AG04449 (cell line): ENCODE measurements at places on chromosomes 1 and 21.

GRCh38 chr1:236520445-236521005 is 3.3 kb upstream of the LGALS8 start:
- DNase-seq: no peak

GRCh38 chr1:233390842-233391737 is 63.6 kb downstream of the MAP3K21 start:
- no peak for DNase-seq

DNA sequence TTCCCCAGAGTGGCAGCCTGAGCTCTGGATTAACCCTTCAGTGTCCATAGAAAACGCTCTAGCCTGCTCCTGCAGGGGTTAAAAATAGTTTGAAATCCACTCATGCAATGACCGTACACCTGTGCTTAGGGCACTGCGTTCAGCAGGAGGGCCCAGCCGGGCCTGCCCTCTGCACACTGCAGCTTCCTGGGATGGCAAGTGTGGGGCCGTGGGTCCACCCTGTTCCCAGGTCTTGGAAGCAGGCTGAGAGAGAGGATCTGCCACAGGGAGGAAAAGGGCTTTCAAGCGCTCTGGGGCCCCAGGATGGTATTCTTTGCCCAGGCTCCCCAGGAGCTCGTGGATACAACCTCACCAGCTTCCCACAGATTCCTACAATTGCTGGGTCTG is 1.5 kb upstream of the S100B start:
- no peak for DNase-seq

GRCh38 chr21:31509194-31510017 is 150.1 kb upstream of the SOD1 start:
- no peak for DNase-seq

DNA sequence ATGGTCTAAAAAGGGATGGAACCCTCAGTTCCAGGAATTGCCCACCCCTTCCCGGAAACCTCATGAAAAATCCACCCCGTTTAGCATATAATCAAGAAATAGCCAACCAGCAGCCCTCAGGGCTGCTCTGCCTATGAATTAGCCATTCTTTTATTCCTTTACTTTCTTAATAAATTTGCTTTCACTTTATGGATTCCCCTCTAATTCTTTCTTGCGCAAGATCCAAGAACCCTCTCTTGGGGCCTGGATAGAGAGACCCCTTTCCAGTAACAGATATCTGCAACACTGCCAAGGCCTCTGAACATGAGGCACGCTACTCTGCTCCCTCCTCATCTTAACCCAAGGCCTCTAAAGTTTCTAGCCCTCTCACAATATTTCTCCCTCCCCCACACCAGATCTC is 58.9 kb upstream of the POU2F1 start:
- no peak for DNase-seq

GRCh38 chr1:98693385-98693784 is 31.9 kb downstream of the SNX7 start:
- no peak for DNase-seq

DNA sequence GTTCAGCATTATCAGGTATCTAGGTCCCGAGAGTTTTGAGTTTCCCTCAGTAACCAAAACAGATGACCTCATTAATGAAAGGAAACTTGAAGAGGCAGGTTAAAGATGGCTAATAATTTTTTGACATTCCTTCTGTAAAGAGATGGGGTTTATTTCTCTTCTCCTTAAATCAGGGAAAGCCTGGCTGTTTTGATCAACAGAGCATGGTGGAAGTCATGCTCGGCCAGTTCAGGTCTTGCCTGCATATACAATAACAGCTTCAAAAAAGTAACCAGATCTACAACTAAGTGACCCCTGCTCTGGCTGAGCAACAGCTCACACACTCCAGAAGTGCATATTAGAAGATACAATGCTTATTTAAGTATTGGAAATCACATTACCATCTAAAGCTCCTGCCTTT is 36.6 kb upstream of the POU2F1 start:
- DNase-seq: no peak

GRCh38 chr1:3016641-3017439 is 4.4 kb upstream of the ACTRT2 start:
- DNase-seq: no peak

- DNase-seq: no peak
Measured at GRCh38 chr1:5286244-5286643, 631.8 kb downstream of the AJAP1 start.

GRCh38 chr1:235588916-235589515 is 60.6 kb downstream of the GNG4 start:
- no peak for DNase-seq

GRCh38 chr1:31626223-31627207 is 9.0 kb downstream of the HCRTR1 start:
- DNase-seq: no peak
